ENCODE measurements at places on chromosomes 6 and 20.
A peak's percentile ranks its signal among the peaks of the same experiment; 100 is the strongest.

DNA sequence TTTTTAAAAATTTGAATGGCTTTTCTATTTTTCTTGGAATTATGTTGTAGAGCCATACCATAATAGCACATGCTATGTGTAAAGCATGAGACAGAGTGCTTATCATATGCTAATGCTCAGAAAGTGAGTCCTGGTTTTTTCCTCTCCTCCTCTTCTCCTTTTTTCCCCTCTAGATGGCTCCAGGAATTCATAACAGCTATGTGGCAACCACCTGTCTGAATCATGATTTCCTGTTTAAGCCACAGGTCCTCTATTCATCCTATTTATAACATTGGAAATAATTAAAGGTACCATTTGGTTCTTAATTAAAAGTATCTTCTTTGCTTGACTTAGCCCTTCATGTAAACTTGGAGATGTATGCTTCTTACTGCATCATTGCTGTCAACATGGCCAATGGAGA, 260.0 kb upstream of the MAP3K7 start:
- DNase-seq = peak; percentile 88

- no peak for DNase-seq
These were observed 45.0 kb downstream of the LIN28B start for GRCh38 chr6:105001906-105002305.

DNA sequence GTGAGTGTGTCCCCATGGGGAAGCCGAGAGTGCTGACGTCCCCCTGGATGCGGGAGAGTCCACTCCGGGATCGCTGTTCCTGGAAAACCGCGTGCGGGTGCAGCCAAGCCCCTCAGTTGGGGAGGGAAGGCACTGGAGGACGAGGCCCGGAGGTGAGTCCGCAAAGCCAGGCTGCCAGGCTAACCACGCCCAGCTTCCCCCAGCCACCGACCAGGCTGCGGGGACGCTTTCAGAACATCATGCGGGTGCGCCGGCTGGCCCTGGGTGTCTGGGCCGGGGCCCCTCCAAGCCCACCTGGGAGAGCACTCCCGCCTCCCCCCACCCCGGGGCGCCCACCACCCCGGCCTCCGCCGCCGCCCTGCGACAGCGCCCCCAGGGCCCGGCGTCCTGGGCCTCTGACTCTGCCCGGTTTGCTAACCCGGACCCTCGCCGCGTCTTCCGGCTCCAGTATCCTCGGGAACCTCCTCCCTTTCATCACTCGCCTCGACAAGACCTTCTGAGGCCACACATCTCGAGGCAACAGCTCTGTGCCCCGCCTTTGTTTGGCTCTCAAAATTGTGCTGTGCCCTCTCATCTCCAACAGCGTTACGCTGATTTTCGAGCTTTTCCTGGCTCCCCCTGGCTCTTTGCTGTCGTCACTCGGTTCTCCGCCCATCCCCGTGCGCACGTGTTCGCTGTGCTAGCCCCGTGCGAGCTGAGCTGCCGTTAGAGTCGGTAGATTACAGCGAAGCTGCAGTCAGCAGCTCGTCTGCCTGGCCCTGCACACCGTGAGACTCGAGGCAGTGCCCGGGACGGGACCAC, 47.1 kb upstream of the ENTPD6 start:
- peak; percentile 26 for DNase-seq

DNA sequence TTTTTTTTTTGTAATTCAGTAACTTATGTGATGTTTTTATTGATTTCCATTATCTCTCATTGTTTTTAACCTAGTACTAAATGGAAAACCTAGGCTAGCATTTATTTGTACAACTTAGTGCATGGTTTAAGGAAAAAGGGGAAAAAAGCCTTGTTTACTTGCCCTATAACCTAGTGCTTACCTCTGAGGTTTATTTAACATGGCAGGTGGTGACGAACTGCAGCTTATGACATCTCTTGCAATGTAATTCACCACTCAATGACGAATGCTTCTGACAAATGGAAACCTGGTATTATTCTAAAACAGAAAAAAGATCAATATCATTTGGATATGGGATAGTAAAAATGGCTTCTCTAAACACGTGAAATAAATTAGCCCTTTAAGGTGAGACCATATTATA, 618.6 kb upstream of the FLRT3 start:
- DNase-seq = no peak

DNA sequence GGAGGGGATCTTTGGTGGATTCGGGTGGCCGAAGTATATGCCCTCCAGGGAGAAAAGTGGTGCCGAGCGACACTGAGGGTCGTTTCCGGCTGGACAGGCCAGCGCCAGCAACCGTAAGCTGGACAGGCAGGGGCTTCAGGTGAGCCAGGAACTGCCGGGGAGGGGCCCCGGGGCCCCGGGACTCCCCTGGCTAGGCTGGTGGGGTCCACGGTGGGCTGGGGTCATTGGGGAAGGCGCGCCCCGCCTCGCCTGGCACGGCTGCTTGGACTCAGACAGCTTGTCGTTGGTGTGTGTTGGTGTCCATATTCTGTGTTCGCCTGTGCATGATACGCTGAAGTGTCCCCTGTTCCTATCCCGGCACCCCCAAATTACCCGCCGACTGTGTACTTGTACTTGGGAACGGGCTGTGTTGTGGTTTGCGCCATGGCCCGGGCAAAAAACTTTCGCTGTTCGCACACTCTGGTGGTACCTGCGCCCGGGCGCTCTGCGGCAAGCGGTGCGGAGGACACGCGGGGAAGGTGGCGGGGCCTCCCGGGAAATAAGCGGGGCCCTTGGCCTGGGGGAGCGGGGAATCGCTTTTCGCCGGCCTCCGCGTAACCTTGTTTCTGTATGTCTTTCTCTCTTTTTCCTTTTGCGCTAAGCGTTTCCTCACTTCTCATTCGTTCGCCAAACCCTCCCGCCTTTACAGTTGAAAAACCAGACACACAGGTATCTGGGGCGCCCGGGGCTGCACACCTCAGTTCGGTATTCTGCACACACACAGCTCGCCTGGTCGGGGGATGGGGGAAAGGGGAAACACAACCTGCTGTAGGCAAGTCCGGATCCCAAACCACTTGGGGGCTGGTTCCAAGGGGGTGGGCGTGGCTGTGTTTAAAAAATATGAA, 3.2 kb downstream of the GNAS start:
- DNase-seq = peak; percentile 85

GRCh38 chr6:153032255-153032882, 29.9 kb upstream of the MTRF1L start:
- peak; percentile 65 for DNase-seq

DNA sequence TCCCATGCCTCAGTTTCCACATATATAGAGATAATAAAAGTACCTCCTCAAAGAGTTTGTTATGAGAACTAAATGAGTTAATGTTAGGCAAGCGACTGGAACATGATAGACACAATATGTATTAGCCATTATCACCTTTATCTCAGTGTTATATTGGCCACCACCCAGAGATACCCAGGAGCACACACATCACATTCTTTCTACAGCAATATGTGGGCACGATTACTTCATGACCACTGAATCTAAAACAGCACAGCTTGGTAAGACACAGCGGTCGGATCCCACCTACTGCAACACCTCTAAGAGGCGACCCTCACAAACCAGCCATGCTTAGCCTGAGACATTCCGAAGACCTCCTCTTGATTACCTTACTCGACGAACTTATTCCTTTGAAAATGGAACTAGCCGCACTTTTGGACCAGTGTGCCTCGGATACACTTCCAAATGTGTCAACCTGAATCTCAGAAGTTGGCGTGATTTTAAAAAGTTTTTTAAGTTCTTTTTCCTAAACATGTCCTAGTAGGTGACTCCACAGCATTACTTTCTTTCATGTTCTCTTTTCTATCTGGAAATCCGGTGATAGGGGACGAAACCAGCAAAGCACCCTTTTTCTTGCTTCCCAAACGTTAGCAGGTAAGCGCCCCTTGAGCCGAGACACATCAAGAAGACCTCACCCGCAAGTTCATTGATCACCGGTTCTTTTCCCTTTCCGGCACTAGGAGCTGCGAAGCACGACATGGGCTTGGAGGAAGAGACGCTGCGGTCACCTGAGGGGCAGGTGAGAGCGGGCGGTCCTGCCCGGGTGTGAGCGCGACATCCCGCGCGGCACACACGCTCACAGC, 923 bp downstream of the GMDS start:
- DNase-seq = peak; percentile 26

DNA sequence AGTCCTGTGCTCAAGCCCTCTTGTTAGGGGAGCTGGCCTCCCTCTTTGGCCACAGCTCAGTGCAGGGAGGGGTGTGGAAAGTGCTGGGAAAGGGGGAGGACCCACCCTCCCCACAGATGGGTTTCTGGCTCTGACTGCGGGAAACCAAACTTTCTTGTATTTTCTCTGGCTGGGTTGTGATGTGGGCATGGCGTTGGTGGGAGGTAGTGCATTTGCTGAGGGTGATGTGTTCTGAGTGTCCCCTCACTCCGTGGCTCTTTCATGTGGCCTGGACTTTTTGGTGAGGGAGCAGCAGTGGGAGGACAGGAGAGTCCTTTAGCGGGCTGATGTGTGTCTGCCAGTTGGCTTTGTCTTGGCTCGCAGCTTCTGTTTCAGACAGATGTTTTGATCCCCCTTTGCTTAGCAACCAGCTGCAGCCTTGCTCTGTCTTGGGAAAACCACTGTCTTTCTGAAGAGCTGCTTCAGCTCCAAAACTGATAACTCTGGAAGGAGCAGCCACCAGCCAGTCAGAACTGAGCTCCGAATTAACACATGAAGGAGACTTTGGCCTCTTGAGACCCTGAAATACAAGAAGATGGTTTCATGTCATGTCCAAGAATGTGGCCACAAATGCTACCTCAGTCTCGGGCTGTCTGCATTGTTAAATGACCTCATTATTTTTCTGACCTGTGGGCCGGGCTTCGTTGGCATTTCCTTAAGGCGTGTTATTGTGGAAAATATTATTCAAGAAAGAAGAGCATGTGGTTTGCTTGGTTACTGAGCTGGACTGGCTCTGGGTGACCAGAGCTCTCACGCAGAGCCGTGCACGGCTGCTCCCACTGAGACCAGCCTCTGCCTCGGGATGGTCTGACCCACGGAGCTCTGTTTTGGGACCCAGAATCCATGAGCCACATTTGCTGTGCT, 21.5 kb downstream of the SYNJ2 start:
- peak; percentile 55 for DNase-seq

DNA sequence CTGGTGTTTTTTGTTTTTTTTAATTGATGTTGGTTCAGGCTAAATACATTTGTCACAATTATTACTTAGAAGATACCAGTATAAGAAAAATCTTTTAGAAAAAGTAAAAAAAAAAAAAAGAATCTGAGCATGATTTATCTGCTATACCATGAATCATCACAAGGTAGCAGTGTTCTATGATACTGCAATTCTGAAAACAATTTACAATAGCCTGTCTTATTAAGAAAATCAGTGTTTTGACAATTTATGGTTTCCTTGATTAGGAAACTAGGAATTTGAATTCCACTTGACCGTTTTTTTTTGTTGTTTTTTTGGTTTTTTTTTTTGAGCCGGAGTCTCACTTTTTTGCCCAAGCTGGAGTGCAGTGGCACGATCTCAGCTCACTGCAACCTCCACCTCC, 9.3 kb upstream of the MAK start:
- DNase-seq = peak; percentile 16

DNA sequence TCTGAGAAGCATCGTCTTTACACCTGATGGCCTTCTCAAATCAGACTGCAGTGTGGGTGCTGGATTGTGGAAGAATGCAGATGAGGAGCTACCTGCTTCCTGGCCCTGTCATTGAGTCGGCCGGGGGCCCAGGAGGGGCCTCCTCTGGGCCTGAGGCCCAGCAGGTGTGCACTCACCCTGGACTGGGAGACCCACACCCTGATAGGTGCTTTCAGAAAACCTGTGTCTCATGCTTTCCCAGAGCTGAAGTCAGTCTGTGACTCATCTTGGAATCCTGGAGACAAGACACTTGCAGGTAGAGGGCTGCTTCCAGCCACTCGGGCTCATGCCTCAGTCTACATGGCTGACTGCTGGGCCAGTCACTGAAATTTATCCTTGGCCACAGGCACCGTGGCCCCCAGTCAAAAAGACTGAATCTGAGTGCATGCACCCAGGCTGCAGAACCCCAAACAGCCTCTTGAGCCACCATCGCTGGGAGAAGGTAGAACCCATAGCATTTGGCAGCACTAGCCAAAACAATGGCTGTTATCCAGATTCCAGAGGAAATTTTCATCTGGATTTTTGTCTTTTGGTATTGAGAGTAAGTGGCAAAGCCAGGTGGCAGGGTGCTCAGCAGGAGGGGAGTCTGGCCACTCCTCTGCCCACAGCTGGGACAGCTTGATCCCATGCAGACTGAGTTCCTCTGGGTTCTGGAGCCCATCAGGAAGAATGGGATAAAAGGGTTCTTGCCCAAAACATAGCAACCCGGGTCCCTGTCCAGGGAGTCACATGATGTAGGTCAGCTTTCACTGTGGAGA, 182.0 kb upstream of the CST7 start:
- peak; percentile 70 for DNase-seq

DNA sequence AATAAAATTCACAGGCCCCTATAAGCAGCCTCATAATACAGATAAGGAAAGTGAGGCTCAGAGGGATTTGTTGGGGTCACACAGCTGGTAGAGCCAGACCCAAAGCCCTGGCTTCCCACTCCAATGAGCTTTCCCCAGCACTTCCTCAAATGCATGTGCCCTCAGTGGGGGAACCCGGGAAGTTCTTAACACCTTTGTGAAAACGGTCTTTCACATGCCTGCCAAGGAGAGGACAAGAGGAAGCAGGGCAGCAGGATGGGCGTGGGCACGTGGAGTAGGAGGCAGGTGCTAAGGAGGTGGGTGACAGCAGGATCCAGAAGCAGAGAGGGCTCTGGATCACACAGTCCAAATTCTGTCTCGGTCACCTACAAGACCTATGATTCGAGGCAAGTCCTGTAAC, 598 bp downstream of the PI16 start:
- no peak for DNase-seq

DNA sequence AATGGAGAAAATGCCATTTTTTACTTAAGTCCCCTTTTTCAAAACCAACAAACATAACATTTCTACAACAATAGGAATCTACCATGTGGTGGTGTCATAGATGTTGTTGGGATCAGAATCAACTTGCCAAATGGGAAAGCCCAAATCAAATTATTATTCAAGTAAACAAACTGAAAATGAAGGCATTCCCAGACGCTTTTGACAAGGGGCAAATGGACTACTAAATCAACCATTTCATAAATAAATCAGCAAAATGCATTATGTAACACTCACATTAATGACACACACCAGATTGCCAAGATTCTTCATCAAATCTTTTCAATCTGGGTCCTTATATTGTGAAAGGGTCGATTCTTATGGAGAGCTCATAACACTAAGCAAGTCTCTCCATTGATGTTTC, 375.6 kb downstream of the KIF16B start:
- DNase-seq = no peak

DNA sequence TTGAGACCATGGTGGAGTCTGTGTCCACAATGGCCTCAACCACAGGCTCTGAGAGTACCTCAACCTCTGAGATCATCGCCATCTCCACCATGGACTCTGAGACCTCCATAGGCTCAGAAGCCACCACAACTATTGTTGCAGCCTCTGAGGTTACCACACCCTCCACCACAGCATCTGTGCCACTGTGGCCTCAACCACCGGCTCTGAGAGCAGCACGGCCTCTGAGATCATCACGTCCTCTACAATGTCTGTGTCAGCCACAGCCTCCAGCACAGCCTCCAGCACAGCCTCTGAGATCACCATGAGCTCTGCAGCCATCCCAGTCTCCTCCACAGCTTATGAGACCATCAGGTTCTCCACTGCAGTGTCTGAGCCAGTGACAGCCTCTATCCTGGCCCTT, 19.4 kb upstream of the MUC21 start:
- DNase-seq = no peak

Measured in epithelial cell of esophagus (primary cell).